Activated CD4-positive, alpha-beta T cell treated with anti-CD3 and anti-CD28 coated beads for 1 hour (primary cell): ENCODE measurements at places on chromosomes 3 and 15.

GRCh38 chr3:68018275-68018674 lies 363.9 kb upstream of the SUCLG2 start:
- no peak for DNase-seq

DNA sequence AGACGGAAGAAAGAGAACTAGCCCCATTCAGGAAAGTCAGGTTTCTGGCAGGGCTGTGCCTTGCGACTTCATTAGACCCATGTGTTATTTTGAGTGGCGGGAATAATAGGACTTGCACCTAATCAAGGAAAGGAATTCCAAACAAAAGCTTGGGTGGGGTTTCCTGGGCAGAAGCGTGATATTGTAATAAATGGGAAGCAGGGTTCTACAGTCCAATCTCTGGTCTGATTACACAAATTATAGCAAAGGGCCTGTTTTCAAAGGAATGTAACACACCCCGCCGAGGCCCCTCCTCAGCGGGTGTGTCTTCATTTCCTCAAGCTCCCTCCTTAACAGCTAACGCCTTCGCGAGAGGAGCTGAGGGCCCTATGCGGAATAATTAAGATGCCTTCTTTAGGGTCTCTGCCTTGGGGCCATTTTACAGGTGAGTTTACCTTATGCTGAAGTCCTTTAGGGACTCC lies 396.0 kb upstream of the C2CD4B start:
- no peak for DNase-seq

GRCh38 chr3:32544894-32545293 lies 25.8 kb downstream of the DYNC1LI1 start:
- no peak for DNase-seq

- DNase-seq: no peak
Observed at GRCh38 chr3:195869413-195870001, 38.8 kb downstream of the TNK2 start.

DNA sequence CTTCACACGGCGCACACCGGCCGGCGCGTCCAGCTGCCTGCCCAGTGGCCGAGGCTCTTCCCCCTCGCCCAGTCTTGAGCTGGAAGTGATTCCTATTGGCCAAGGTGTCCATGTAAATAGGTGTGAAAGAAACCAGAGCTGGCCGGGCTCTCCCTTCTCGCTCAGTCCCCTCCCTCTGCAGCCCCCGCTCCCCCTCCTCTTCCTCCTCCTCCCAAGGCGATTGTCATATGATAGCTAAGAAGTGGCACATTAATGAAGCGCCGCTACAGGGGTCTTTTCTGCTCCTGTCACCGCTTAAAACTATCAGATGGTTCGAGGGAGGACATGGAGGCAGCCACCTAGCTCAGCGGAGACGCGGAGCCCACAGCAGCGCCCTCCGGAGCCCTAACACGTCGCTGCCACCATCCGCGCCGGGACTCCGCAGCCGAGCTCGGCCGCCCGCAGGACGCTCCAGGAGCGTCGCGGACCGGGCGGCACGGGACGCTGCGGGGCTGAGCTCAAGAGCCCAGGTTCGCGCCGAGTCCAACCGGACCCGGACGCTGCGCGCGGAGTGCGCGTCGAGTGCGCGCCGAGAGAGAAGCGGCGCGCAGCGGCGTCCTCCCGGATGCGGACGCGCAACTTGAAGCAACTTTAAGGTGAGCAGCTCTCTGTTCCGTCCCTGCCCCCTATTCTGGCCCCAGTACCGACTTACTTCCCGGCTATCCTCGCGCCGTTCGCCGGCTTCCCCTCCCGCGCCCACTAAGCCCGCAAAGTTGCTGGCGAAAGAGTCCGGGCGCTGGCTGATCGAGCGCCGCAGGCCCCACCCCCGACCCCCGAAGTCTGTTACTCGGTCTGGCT lies at the start of gene FOXB1:
TSS of gene FOXB1 (plus strand) at position 303 of the 837 bp plus-strand sequence. CDS start 653 bp downstream, outside the sequence.
- no peak for DNase-seq

- DNase-seq: no peak
Observed at GRCh38 chr3:34229876-34230275, 431.4 kb downstream of the PDCD6IP start.

DNA sequence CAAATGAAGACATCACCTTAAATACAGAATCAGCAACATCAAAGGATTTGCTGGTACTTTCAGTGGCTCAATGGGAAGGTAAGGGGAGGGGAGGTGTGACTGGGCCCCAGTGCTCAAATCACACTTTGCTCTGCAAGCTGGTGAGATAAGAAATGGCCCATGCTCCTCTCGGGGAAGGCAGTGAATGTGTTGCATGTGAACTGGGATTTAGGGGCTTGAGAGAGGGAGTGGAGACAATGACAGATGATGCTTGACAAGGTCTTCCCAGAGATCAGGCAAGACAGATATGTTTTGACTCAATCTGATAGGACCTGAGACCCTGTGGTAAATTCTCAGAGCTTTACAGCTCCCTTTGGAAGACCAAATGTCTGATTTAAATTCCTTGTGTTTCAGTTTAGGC lies 233.0 kb upstream of the PROK2 start:
- no peak for DNase-seq

- DNase-seq: no peak
Observed at GRCh38 chr3:14602006-14602803, 49.4 kb upstream of the CCDC174 start.

DNA sequence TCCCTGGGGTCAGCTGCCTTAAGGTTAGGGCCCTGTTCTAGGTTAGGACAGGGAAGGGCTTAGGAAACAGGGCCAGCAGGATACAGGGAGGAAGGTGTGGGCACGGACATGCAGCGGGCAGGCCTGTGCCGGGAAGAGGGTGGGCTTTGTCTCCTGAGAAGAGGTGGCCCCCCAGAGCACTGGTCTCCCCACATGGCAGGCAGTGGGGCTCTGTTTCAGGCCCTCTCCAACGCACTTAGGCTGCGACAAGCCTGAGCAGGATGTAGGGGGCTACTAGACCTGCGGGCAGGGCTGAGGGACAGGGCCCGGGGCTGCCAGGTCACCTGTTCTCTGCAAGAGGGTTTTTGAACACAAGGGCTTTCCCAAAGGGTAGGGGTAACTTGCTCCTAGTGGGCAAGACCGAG lies 33.5 kb downstream of the KLF13 start:
- DNase-seq: no peak

DNA sequence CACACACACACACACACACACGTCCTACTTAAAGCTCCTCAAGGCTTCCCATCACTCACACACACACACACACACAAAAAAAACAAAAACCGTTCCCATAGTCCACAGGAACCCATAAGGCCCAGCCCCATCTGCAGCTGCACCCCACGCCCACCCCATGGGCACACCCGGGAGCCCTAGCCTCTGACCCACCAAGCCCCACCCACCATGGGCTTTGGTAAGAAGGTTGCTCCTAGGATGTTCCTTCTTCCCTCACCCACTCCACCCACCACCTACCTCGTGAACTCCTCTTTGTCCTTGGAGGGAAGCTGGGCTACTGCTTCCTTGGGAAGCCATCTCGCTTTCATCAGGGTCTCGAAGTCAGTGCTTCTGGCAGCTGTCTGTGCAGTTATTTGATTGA lies 115.1 kb downstream of the TPRA1 start:
- DNase-seq: no peak

DNA sequence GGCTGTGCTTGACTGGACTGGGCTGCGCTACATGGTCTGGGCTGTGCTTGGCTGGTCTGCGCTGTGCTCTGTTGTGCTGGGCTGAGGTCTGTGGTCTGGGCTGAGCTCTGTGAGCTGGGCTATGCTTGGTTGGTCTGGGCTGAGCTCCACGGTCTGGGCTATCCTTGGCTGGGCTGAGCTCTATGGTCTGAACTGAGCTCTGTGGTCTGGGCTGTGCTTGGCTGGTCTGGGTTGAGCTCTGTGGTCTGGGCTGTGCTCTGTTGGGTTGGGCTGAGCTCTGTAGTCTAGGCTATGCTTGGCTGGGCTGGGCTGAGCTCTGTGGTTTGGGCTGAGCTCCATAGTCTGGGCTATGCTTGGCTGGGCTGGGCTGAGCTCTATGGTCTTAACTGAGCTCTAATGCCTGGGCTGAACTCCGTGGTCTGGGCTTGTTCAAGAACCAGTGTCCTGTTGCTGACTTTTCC lies 92.0 kb downstream of the PLXNA1 start:
- no peak for DNase-seq

DNA sequence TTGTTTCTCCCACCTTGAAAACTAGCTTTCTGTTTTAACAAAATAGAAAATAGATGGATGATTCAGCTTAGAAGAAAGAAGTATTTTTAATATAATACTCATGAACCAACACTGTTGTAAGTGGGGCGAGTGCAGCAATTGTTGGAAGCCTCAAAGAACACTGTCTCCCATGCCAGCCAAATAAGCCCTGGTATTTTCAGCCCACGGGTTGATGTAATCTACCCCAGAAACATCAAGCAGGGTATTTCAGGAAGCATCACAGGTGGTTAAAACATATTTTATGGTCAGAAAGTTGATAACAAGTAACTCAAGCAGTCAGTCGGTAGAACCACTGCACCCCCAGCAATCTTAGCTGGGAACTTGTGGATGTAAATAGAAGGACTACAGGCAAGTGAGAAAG lies 115.9 kb downstream of the SV2B start:
- no peak for DNase-seq

DNA sequence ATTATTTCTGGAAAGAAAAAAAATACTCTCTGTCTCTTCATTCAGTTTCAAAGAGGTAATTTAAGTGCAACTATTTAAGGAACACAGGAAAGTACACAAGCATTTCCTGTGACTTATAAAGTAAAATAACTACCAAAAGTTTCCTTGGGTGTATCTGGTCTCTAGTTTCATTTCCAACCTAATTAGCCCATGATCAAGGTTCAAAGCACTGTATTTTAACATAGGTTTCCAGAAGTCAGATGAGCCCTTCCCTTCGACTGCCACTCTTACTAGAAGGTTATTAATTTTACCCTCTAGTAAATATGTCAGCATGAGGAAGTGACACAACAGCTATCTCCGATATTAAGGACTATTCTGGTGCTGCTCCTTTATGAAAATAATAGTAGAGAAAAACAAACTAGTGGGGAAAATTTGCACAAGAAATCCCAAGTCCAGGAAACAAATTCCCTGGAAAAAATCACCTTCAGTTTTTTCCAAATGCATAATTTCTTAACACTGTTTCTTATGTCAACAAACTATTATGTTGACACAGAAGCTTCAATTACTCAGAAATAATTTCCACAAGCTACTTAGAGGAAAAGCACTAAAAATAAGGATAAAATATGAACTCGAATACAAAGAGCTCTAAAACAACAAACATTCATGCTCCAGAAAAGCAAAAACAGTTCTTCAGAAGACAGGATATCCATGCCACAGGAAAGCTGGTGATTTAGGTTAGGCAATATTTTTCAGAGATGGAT lies 35.3 kb downstream of the CCPG1 start:
- DNase-seq: no peak

GRCh38 chr15:20643024-20643770 lies 101.6 kb upstream of the GOLGA6L6 start:
- no peak for DNase-seq

GRCh38 chr3:36729204-36730056 lies 34.9 kb downstream of the DCLK3 start:
- no peak for DNase-seq

GRCh38 chr15:90863987-90864386 lies 4.4 kb upstream of the FURIN start:
- no peak for DNase-seq

DNA sequence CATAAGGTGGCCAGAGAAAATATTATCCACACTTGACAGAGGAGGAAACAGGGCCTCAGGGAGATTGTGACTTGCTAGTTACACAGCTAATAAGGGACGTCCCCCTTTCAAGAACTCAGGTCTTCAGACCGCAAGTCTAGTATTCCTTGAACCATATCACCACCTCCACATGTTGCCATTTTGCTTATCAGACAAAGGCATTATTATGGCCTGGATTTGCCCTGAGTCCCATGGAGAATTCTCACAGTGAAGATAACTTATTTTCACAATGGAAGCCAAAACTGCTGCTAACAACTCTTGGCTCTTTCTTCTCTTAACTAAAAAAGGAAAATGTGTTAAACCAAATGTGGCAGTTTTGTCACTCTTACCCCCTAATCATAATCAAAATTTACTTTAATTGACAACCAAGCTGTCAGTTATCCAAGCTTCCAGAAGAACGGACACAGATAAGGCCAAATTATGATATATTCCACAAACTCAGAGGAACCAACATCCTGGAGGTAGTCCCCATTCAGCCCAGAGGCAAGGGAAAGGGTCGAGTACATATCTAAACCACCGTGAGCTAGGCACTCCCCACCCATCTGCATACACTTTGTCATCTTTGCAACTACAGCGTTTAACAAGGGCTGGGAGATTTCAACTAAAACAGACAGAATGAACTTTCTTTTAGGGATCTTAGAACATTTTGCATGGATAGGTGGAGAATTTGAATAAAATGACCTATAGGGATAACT lies 63.6 kb upstream of the THBS1 start:
- no peak for DNase-seq

GRCh38 chr3:7646851-7647250 lies 785.9 kb downstream of the GRM7 start:
- DNase-seq: no peak

DNA sequence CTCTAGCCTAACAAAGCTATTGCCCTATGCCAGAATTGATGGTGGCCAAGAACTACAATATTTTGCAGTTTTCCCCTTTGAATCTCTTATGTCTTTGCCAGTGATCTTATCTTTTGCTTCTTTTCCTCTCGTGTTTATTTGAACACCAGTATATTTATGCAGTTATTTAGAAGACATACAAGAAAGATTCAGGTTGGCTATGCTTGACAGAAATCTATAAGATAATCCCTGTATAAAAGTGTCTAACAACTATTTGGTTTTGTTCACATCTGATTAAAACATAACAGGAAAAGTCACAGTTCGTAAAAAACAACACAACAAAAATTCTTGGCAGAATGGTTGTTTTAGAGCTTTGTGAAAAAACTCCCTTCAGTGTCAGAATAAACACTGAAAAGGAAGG lies 63.7 kb downstream of the SEMA6D start:
- no peak for DNase-seq

DNA sequence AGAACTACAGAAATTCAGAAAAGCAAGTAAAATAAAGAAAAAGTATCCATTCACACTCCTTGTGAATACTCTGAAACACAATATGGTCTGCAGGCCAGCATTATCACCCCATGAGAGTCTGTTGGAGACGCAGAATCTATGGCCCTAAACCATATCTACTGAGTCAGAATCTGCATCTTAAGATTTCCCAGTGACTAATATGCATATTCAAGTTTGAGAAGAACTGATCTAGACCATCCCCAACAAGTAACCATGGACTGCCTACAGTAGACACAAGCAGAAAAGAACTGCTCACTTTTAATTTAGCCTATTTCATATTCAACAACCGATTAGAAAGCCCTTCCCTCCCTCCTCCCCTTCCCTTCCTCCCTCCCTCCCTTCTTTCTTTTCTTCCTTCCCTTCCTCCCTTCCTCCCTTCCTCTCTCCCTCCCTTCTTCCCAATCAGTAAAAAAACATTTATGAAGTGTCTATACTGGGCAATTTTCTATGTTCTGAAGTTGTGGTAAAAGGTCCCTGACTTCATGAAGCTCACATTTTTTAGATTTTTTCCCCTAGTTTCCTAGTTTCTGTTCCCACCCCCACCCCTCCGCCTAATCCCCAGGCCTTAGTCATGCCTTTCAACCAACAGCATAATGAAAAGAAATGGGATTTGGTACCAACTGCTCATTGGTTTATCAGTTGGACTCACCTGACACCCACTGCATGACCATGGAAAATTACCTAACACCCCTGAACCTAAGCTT lies 125.2 kb downstream of the CNTN3 start:
- DNase-seq: no peak
